ENCODE measurements at places on chromosomes 4 and X. TPM values are rescaled to one million over a fixed set of nuclear protein-coding genes. Genes with fewer than 3 reads are reported as not detected.

DNA sequence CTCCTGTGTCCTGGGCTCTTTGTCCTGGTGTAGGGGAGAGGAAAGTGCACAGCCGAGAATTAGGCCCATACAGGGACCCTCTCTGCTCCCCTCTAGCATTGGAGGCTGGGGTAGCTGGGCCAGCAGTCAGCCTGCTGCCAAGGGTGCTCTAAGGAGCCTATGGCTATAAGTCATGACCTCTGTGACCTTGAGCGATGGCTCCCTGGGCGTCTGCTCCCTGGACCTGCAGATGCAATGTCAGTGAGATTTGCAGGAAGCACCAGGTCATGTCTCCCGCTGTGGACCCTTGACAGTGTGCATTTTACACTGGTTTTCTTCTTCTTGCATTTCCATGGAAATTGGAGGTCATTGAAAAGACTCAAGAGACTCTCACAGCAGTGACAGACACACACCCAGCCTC is 234.1 kb upstream of the PSAPL1 start:
- no peak overlapping the region for H3K27ac ChIP-seq
- H3K27me3 ChIP-seq, result peaks cover 57% of the 10 kb centered on the region
- no peak for DNase-seq
- H3K4me1 ChIP-seq, result no peaks in the 10 kb centered on the region

CFP gene
- total RNA-seq, result 0.57 TPM

- H3K27ac ChIP-seq, result no peak overlapping the region
- DNase-seq, result no peak
- no peaks in the 10 kb centered on the region for H3K27me3 ChIP-seq
These were observed 6.0 kb downstream of the GRSF1 start for GRCh38 chr4:70833675-70834074.

DNA sequence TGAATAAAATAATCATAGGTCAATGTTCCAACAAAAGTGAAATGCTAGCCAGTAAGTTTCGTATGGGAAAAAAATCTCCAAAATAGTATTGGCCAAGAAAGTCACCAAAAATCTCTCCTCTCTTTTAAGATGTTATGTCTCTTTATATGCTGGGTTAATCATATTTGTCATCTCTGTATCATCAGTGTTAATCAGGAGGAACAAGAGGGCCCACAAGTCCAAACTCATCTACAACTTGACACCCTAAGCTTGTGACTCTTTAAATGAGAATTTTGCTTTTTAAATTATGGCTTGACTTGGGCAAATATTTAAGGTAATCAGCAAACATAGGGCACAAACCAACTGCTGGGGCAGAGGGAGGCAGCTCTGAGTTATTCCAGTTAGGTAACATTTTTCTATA is 75.5 kb downstream of the AMMECR1 start:
- no peak overlapping the region for H3K4me3 ChIP-seq
- H3K27me3 ChIP-seq, result no peaks in the 10 kb centered on the region
- H3K4me1 ChIP-seq, result peaks cover 20% of the 10 kb centered on the region
- DNase-seq, result no peak
- H3K36me3 ChIP-seq, result peaks cover 1% of the 10 kb centered on the region
- H3K27ac ChIP-seq, result no peak overlapping the region

GRCh38 chr4:170030121-170030520 is 3.9 kb upstream of the MFAP3L start:
- no peak overlapping the region for H3K4me3 ChIP-seq
- no peak for DNase-seq
- H3K27me3 ChIP-seq, result peaks cover 45% of the 10 kb centered on the region
- H3K27ac ChIP-seq, result no peak overlapping the region
- H3K4me1 ChIP-seq, result peaks cover 10% of the 10 kb centered on the region

PAGE2B gene
- total RNA-seq, result not detected

- DNase-seq, result no peak
- H3K27me3 ChIP-seq, result peaks cover 69% of the 10 kb centered on the region
- H3K27ac ChIP-seq, result no peak overlapping the region
- no peak overlapping the region for H3K4me3 ChIP-seq
These were observed 4.8 kb downstream of the PROM1 start for GRCh38 chr4:16079046-16079445.

DNA sequence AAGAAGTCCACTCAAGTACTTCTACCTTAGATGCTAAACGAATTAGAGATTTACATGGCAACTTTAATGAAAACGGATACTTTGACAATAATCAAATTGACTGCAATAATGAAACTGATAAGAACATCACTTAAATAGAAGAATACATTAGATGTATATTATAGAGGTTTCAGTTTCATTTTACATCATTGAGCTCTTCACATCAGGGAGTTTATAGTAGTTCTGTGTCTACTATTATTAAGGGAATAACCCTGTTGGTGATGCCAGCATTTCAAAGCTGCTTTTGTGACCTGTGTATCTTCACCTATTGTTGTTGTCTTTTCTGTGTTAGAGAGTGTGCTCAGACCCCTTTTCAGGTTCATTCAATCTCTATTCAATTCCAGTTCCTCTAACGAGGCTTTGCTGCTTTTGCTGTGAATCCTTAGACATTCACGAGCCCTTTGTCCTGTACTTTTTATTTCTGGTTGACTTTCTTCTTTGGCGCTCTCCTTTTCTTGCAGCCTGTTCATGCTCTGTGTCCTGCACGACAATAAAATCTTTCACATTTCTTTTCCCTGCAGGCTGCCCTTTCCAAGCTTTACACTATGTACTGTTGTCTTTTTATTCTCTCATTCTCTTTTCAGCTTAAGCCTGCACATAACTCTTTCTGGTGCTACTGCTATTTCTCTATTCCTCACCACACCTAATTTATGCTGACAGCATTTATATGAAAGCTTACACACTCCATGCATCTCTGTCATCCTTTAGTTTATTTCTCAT is 232.1 kb downstream of the CPE start:
- no peaks in the 10 kb centered on the region for H3K36me3 ChIP-seq
- H3K27ac ChIP-seq, result no peak overlapping the region
- peaks cover 2% of the 10 kb centered on the region for H3K27me3 ChIP-seq
- DNase-seq, result no peak

- H3K4me3 ChIP-seq, result no peak overlapping the region
- no peak overlapping the region for H3K27ac ChIP-seq
- H3K4me1 ChIP-seq, result no peaks in the 10 kb centered on the region
- no peaks in the 10 kb centered on the region for H3K27me3 ChIP-seq
- H3K36me3 ChIP-seq, result no peaks in the 10 kb centered on the region
These were observed 29.1 kb downstream of the RIPPLY1 start for GRCh38 chrX:106874075-106874474.

DNA sequence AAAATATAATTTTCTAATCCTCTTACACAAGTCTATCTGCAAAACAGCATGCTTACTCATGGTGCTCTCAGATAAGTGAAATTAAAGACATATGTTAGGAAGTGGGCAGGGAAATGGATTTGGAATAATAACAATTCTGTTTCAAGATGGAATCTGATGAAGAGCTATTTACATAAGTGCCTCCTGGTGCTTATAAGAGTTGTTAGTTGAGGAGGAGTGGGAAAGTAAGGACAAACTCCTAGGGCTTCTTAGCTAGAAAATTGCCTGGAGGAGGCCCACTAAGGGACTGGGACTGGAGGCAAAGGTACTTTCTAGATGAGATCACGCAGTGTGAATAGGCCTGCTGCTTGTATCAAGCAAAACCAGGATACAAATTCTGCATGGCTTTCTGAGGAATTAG is 939.8 kb downstream of the GLUD2 start:
- no peak for DNase-seq
- no peak overlapping the region for H3K27ac ChIP-seq
- no peaks in the 10 kb centered on the region for H3K4me1 ChIP-seq
- H3K27me3 ChIP-seq, result no peaks in the 10 kb centered on the region
- H3K4me3 ChIP-seq, result no peak overlapping the region

- H3K27ac ChIP-seq, result no peak overlapping the region
- no peaks in the 10 kb centered on the region for H3K27me3 ChIP-seq
- H3K4me1 ChIP-seq, result peaks cover 10% of the 10 kb centered on the region
- DNase-seq, result no peak
These were observed 78.8 kb upstream of the GPR174 start for GRCh38 chrX:79065696-79066095.

DNA sequence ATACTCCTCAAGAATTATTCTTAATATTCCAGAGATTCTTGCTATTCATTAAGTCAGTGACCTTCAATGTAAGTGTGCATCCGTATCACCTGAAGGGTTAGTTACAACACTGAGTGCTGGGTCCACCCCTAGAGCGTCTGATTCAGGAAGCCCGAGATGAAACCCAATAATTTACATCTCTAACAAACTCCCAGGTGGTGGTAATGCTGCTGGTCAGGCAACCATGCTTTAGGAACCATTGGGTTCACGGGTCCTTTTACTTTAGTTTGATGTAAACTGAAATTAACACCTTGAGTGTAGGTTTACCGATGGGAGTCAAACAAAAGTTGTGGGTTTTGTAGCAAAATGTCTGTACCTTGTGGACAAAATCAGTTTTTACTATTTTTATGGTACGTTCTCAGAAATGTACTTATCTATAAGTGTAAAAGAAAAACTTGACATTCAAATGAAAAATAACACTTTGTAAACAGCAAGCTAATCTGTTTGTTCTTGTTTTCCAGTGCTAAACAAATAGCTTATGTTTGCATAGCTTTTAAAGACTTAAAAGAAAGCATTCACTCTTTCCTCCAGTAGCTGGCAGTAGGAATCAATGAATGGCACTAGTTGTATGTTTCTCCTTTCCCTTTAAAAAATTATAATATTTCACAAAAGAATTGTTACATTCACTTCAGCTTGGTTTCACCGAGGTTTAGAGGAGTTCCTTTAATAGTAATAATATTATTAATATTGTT is 32.7 kb downstream of the ACE2 start:
- DNase-seq, result no peak
- no peaks in the 10 kb centered on the region for H3K4me1 ChIP-seq
- peaks cover 21% of the 10 kb centered on the region for H3K27me3 ChIP-seq
- H3K27ac ChIP-seq, result no peak overlapping the region
- no peak overlapping the region for H3K4me3 ChIP-seq
